ENCODE measurements at places on chromosomes 5 and 9.

DNA sequence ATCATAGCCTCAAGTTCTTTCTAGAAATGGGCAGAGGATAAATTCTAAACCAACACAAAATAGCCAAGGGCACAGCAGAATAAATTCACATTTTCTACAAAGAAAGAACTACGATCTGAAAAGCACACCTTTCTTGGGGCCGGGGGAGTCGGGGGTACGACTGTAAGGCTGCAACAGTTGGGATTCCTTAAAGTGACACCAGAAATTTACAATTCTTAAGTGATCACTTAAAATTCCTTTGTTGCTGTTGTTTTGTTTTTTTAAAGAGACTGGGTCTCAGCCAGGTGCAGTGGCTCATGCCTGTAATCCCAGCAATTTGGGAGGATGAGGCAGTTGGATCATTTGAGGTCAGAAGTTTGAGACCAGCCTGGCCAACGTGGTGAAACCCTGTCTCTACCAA lies 95.8 kb downstream of the CDK5RAP2 start:
- DNase-seq, result no peak

DNA sequence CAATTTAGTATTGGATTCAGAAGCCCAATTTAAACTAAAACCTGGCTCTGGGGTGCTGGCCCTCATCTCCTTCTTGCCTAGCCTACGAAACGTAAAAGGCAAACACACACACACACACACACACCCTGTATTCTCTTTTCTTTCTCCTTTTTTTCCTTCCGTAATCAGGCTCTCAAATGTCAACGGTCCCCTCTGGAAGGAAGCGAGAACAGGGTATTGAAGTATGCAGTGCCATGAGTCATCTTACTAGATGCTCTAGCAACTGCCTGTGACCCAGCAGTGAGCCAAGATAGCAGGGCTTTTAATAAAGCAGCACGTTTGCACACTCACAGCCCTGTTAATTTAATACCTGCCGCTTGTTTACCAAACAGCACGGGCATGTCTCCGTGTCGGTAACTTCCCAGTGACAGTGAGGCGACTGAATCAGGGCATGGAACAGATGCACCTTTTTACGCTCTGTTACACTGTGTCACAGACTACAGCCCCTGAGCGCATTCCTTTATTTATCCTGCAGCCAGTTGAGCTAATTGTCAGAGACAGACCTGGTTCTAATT lies 243.8 kb downstream of the BNC2 start:
- no peak for DNase-seq

GRCh38 chr5:99590806-99591205 lies 662.0 kb upstream of the CHD1 start:
- DNase-seq, result no peak

GRCh38 chr5:54764102-54765090 lies 221.0 kb downstream of the ESM1 start:
- DNase-seq, result no peak

DNA sequence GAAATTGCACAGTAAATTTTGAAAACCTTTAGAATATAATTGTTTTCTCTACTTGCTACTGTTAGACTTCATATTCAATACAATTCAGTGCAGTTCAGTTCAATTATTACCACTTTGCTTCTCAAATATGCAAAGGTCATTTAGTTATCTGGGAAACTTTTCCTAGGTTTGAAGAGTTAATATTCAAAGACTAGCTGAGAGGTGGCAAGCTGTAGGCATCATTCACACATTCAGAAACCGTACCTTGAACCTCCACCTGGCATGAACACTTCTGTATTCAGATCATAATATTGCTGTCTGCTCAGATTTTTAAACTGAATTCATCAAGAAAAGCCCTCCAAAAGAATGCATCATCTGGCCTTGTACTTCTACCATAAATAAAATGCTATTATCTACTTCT lies 162.1 kb upstream of the PCSK5 start:
- DNase-seq, result no peak

DNA sequence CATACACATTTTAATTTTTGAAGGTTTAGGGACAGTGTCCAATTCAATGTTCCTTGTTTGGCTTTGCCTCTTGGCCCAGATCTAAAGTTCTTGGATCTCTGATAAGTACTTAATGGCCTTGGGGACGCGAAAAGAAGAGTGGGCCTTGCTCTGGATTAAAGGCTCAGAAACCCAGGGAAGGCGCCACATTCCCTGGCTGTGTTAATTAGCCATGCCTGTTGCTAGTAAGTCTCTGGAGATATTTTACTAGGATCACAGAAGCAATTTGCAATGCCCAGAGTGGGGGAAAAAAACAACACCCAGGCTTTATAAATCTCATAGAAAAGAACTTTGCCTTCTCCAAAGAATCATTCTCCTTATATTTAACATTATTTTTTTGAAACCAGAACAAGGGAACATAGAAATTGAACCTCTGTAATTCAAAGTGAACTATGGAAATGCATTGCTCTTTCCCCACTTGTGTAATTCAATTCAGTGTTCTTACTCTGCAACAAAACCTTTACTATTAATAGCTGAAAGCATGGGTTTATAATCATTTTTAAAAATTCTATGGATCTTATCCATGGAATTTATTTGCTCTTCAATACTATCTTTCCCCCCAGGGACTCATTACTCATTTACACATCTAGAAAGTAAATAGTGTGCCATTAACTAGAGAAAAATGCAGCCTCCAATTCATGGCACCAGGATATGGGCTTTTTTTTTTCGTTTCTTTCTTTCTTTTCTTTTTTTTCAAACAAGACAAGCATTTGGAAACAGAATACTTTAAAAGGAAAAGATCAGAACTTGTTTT lies 172.2 kb upstream of the ANKRD55 start:
- DNase-seq, result no peak

DNA sequence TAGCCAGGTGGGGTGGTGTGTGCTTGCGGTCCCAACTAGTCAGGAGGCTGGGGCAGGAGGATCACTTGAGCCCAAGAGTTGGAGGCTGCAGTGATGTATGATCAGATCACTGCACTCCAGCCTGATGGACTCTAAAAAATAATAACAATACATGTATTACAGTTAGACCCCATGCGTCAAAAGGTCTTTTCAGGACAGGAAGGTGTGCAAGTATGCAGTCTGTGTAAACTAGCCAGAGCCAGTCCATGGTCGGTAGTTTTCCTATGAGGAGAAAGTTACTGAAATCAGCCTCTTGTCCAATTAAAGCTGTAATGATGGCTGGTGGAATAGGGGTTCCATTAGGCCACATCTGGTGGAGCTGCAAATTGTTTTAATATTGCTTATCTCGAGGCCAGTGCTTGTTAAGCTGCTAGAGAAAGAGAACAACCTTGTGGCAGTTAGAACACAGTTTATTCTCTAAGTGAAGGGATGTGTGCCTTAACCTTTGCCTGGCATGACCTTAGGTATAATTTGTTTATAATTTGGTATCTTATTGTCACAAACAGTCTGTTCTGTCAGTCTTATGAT lies 1.5 kb upstream of the STOM start:
- peak; percentile 23 for DNase-seq

GRCh38 chr5:15261269-15261995 lies 238.5 kb upstream of the FBXL7 start:
- DNase-seq, result no peak

GRCh38 chr5:178515776-178516503 lies 74.3 kb downstream of the COL23A1 start:
- no peak for DNase-seq

- no peak for DNase-seq
Measured at GRCh38 chr9:134455021-134455471, 128.8 kb downstream of the RXRA start.

GRCh38 chr5:96835791-96836191 lies 28.0 kb upstream of the ERAP1 start:
- DNase-seq, result no peak

GRCh38 chr9:70540016-70540415 lies 125.6 kb upstream of the KLF9 start:
- no peak for DNase-seq

GRCh38 chr9:14057368-14058324 lies 256.3 kb downstream of the NFIB start:
- DNase-seq, result no peak

DNA sequence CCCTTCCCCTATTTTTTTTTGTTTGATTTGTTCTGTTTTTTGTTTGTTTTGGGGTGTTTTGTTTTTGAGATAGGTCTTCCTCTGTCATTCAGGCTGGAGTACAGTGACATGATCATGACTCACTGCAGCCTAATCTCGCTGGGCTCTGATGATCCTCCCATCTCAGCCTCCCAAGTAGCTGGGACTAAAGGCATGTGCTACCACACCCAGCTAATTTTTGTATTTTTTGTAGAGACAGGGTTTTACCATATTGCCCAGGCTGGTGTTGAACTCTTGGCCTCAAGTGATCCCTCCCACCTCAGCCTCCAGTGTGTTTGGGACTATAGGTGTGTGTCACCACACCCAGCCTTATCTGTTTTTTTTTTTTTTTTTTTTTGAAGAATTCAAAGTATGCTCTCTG lies 605.4 kb downstream of the DNAH5 start:
- no peak for DNase-seq

DNA sequence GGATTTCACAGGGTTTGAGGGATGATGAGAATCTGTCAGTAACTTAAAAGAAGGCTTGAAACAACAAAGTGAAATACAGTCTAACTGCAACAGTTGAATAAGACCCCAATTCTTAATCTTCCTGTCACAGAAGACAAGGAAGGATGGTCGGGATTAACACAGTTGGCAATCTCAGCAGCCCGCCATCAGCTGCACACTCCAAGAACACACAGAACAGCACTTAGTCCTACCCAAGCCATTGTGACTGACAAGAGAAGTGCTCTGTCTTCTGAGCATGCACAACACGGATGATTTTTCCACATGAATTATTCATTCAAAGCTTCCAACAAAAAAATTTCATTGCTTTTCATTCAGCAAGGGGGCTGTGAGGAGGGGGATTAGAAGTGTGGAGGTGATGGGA lies 576.1 kb downstream of the TLE4 start:
- DNase-seq, result no peak

- no peak for DNase-seq
Measured at GRCh38 chr5:150057052-150057451, 29.3 kb downstream of the CSF1R start.

DNA sequence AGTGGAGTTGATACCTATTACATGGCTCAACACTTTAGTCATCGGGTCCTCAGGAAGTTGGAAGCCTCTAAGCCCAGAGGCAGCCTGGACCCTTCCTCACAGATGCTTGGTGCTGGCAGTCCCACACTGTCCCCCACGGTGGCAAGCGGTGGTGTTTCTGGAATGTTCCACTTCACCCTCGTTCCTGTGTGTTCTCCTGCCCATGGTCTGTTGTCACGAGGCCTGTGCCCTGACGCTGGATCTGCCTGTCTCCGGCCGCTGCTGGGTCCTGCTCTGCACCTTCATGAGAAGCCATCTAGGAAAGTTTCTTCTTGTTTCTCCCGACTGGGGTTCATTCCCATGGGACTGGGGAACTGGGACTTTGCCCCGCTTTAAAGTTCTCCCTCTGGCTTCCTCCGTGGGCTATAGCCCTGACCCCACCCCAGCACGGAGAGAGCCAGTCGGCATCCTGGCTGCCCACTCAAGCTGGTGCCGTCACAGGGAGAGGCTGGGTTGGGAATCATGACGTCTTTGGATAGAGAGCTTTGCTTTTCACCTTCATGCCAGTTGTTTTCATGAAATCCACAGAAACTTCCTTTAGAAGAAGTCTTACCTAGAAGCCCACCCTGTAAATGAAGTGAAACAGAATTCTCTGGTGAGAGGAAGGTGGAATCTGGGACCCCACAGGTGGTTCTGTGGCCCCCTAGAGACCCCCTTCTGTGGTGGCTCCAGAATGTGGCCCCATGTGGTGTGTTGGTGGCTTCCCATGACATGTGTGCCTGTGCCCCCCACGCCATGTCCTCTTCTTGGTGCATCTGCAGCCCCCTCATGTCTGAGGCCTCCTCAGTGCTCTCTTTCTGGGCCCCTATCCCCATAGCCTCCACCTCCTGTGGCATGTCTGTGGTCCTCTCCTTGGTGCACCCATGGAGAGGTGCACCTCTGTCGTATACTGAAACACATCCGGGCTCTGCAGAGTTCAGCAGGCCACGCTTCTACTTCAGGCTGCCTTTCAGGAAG lies 43.8 kb downstream of the TRIP13 start:
- DNase-seq, result no peak

DNA sequence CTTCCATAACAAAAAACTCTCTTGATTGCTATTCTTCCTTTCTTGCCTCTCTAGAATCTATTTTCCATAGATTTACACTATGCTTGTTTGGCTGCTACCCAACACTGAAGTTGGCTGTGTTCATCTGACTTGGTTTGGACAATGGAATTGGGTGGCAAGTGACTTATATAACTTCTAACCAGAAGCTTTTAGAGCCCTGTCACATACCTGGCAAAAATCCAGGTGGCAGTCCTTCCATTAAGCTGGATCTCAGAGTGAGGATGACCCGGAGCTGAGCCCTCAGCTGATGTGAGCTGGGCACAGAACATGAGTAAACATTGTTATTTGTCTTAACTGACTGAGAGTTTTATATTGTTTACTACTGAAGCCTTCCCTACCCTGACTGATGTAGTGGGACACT lies 225.7 kb downstream of the TLR4 start:
- DNase-seq, result no peak

GRCh38 chr9:85142496-85142911 lies 473.0 kb downstream of the NTRK2 start:
- no peak for DNase-seq

DNA sequence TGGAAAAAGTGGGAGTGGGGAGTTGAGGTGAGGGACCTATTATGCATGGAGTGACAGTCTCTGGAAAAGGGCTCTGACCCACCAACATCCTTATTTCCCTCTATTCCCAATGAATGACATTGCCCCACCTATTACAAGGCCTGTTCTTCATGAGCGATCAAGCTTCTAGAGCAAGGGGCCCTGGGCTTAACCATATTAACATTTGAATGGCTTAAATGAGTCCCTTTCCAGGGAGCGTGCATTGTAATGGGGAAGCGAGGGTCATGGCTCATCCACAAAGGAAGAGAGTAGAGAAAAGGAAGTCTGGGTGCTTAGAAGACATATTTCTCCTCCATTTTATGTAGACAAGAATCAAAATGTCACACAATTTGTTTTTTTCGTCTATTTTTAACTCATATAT lies 255.5 kb downstream of the CAAP1 start:
- DNase-seq, result no peak

DNA sequence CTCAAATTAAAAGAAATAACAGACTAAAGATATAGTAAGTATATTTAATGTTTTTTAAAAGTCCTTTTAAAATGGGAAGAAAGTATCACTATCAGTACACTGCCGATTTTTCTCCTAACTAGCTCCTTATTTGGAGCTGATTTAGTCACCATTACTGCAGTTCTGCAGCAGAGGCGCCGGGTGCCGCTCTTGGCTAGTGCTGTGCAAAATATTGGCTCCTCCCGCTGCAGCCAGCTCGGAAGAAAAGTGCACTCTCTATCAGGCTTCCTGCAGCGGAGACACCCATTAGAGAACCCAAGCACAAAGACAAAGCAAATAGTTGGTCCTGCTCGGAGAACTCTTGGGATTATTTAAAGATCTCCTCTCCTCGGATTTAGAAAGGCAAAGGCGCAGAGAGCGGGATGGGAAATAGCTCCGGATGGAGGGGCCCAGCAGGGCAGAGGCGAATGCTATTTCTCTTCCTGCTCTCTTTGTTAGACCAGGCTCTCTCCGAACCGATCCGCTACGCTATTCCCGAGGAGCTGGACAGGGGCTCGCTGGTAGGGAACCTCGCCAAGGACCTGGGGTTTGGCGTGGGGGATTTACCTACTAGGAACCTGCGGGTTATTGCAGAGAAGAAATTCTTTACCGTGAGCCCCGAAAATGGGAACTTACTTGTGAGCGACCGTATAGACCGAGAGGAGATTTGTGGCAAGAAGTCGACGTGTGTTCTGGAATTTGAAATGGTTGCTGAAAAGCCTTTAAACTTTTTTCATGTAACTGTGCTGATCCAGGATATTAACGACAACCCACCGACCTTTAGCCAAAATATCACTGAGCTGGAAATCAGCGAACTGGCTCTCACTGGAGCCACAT lies at the start of gene PCDHGB3:
TSS of gene PCDHGB3 (plus strand) at position 249 of the 855 bp plus-strand sequence. CDS start at position 402, 153 bp downstream.
- DNase-seq, result peak; percentile 21

- DNase-seq, result peak; percentile 74
Measured at GRCh38 chr5:75567710-75568109, 43.5 kb upstream of the ANKDD1B start.
